NCI-H1694 (cell line): ENCODE measurements at places on chromosomes 13 and 19.

DNA sequence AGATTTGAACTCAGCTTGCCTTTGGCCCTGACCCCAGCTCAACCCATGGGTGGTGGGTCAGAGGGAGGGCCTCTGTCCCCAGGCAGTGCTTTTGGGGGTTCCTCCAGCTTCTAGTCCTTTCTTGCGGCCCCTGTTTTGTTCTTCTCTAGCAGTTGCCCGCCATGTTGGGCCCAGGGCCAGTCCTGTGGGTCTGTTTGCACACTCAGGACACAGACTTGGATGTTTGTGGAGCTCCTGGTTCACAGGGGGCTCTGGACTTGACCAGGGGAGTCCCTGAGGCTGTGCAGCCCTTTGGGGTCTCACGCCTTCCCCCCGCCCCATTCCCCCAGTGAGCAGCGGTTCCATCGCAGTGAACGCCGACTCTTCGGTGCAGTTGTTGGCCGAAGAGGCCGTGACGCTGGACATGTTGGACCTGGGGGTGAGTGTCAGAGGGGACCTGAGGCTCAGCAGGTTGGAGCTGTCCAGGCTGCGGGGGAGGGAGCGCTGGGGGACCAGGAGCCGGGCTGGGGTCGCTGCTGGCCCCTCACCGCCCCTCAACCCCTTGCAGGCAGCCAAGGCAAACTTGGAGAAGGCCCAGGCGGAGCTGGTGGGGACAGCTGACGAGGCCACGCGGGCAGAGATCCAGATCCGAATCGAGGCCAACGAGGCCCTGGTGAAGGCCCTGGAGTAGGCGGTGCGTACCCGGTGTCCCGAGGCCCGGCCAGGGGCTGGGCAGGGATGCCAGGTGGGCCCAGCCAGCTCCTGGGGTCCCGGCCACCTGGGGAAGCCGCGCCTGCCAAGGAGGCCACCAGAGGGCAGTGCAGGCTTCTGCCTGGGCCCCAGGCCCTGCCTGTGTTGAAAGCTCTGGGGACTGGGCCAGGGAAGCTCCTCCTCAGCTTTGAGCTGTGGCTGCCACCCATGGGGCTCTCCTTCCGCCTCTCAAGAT is 2.5 kb downstream of the ATP5F1D start:
- DNase-seq = peak; percentile 45

DNA sequence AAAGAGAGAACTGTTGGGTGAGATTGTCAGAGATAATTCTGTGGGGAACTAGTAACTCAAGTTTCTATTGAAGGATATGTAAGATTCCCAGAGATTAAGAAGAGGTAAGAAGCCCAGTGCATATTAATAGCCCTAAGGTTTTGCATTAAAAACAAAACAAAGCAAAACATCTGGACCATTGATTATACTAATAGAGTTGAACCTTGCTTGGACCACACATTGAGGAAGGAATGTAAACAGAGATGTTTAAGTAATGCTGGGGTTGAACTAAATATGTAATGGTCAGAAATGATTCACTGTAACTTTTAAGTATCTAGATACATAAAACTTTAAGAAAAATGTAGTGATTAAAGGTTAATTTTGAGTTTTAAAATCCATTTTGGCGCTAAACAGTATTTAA is 1770.0 kb downstream of the PCDH9 start:
- DNase-seq = no peak

GRCh38 chr19:1250437-1251260 is 2.3 kb downstream of the MIDN start:
- DNase-seq = no peak

GRCh38 chr13:27381601-27382000 is 42.8 kb upstream of the GTF3A start:
- no peak for DNase-seq

DNA sequence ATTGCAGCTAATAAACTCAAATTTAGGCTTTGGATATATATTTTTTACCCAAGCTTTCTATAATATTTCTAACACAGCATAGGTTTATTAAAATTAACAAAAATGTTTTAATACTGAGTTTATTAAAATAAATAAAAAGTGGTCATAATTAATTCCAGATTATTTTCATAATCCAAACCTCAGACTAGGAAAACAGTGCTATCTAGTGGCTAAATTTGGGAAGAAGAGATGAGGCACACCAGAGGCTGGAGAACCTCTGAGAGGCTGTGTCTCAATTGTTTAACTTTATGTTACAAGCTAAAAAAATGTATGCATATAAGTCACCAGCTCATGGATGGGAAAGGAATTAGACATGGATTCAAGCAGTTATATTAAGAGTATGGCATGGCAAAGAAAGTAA is 392.5 kb downstream of the DIAPH3 start:
- DNase-seq = no peak

DNA sequence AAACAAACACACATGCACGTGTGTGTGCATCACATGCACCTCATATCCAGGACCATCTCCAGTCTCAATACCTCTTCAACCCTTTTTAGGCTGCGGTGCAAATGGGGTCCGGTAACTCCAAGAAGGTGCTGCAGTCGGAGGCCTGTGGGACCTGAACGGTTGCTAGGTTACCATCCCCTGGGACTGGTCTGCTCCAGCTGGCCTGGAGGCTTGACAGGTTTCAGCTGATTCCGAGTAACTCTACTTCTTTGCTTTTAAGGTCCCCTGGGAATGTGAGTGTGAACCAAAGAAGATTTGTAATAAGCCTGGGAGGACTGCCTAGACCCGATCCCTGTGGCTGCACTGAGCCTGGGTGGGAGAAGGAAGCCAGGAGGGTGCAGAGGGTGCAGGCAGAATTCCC is 117.5 kb downstream of the CCNA1 start:
- peak; percentile 32 for DNase-seq

DNA sequence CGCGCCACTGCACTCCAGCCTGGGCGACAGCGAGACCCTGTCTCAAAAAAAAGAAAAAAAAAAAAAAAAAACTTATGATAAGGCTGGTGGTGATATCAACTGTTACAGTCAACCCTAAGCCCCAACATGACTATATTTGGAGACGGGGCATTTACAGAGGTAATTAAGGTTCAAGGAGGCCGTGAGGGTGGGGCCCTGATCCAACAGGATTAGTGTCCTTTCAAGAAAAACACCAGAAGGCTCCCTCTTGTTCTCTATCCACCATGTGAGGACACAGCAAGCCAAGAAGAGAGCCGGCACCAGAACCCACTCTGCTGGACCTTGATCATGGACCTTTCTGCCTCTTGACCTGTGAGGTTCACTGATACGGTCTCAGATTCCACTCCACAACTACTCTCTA is 14.1 kb downstream of the MIER2 start:
- DNase-seq = no peak

DNA sequence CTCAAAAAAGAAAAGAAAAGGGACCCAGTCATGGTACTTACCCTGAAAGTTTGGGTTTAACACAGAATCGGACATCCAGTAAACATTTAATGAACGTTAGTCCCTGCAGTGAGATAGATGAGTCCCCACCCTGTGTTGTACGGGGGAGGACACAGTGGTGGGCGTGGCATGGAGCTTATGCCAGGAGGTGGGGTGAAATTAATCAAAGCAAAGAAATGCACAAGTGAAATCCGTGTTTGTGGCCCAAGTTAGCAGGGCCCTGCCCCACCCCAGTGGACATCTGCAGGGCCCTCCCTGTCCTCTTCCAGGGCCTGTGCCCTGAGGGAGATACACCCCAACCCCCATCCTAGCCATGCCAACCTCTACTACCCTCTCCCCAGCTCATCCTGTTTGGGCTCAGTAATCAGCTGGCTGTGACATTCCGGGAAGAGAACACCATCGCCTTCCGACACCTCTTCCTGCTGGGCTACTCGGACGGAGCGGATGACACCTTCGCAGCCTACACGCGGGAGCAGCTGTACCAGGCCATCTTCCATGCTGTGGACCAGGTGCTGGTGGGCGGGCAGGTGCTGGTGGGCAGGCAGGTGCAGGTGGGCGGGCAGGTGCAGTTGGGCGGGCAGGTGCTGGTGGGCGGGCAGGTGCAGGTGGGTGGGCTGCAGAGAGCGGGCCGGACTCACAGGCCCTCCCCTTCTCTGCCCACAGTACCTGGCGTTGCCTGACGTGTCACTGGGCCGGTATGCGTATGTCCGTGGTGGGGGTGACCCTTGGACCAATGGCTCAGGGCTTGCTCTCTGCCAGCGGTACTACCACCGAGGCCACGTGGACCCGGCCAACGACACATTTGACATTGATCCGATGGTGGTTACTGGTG is 3.9 kb downstream of the MCOLN1 start:
- no peak for DNase-seq

DNA sequence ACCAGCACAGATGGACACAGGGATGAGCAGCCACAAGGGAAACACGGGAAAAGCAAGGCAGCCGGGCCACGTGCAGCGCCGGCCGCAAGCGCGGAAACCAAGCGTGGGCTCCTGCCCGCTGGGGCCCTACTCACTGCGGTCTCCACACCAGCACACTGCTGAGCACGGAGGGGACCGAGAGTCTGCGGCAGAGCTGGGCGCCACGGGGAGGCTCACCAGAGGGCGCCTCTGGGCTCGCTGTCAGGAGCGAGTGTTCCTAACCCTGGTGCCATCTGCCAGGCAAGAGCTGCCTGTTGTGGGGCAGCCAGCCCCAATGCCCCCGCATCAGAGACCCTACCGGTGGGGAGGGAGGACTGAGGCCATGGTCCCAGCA is 26.5 kb downstream of the MPND start:
- DNase-seq = peak; percentile 52

- DNase-seq = no peak
Measured at GRCh38 chr19:29170554-29170953, 42.4 kb downstream of the UQCRFS1 start.

DNA sequence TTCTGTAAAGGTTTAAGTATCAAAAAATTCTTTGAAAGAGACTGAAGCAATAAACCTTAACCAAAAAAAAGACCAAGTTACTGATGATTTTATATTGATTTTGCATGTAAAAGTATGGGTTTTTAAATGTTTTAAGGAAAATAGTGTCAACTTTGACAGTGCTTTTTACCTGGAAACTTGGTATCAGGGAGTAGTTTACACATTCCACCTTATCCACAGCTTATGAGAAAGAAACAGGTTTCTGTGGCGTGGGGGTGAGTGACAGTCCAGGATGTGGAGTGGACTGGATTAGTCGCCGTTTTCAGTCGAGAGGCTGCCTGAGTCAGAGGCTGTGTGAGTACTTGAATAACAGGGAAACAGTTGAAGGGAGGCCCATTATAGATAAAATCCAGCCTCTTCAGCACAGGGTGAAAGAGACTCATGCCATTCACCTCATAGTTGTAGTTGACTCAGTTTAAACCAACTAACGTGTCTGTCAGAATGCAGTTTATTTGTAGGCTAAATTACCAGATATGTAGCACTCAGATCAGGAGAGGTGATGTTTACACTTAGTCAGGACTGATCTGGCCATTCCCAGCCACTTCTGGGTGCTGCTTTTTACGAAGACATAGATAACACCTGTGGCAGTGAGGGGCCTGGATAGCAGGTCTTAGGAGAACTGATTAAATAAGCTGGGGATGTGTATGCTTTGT is 595 bp upstream of the GPR183 start:
- no peak for DNase-seq

DNA sequence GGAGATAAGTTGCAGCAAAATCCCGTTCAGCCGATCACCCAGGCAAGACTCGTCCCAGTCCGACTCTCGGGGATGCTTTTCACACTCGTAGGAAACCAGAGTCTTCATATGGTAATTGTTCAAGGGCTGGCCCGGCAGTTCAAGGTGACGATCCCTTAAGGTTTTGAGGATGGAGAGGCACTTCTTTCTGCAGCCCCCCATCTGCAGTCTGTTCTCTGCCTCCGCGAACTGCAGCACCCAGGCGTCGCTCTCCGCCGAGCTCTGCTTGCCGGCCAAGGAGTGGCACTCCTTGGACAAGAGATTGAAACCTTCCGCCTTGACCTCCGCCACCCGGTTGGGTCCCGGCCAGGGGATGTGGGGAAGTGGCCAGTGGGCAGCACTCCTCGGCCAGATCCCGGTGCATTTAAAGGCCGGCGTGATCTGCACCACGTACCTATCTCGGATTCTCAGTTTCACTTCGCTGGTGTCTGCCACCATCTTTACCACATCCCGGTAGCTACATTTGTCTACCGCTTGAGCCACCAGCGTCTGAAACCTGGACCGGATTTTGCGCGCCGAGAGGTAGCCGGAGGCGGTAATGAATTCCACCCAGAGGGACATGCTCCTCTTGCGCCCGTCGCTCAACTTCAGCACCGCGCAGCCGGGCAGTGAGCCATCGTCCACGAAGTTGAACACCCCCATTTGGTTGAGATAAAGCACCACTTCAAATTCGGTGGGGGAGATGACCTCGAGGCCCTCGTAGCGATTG is 1.1 kb downstream of the MAB21L1 start:
- no peak for DNase-seq

- no peak for DNase-seq
Measured at GRCh38 chr13:35763782-35764123, 287.3 kb upstream of the MAB21L1 start.

DNA sequence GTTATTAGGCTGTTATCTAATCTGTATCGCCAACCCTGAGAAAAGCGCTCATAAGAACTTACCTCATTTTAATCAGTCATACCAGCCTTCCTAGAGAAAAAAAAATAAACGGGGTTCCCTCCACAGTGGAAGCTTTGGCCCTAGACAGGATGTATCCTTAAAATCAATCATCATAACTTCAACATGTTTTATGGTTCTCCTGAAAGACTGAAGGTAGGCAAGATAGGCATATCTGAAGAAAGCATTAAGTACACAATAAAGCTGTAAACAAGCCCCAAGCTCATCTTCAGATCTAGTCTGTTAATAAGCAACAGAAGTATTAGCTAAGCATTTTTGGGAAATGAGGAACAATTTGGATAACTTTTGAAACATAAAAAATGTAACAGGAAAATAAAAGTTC is 18.7 kb upstream of the SERP2 start:
- DNase-seq = no peak

DNA sequence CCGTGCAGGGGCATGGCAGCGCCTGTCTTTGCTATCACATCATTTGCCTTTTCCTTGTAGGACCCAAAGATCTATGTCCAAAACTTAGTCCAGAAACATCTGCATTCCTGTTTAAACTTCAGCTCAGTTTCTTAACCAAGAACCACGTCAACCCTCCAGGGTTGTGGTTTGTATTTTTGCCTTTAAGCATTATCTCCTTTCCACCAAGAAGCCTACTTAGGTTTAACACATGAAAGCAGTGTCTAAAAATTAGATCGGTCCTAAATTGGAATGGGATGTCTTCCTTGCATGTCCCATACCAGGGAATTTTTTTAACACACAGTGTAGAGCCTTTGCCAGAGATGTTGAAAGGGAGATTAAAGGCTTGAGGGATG is 38.8 kb downstream of the DHRS12 start:
- no peak for DNase-seq

- DNase-seq = peak; percentile 76
Measured at GRCh38 chr19:35045667-35046300, 4.3 kb downstream of the HPN start.

GRCh38 chr19:14528419-14529253 is 758 bp upstream of the TECR start:
- DNase-seq = no peak

GRCh38 chr19:30036154-30037129 is 94.4 kb downstream of the URI1 start:
- DNase-seq = no peak

DNA sequence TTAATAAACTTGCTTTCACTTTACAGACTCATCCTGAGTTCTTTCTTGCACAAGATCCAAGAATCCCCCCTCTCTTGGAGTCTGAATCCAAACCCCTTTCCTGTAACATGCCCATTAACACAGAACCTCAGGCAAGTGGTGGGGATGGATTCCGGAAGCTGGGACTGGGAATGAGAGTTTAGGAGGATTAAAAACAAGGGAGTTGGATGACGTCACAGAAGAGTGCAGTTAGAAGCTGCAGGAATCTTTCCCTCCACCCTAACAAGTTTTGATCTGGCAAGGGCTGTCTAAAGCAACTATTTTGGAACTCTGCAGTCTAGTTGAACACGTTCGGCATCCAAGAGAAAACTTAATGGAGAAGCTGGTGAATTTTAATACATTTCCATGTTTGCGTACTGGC is 48.2 kb upstream of the PEPD start:
- no peak for DNase-seq
